ENCODE measurements at places on chromosomes 6 and 20. TPM values are rescaled to one million over a fixed set of nuclear protein-coding genes. Genes with fewer than 3 reads are reported as not detected.

The CDSN gene
- total RNA-seq: not detected

The SLC17A9 gene
- total RNA-seq: 40.9 TPM

The GNMT gene
- 1.2 TPM for total RNA-seq

The SLC44A4 gene
- total RNA-seq: not detected

The TCF21 gene
- not detected for total RNA-seq
